ENCODE measurements at places on chromosomes 7 and 10. TPM values are rescaled to one million over a fixed set of nuclear protein-coding genes. Genes with fewer than 3 reads are reported as not detected.

Gene OGDHL
- total RNA-seq = not detected

Gene SLC29A3
- 4.5 TPM for total RNA-seq

Gene DNAH11
- total RNA-seq = 0.26 TPM

GRCh38 chr7:18505870-18506460 is 10.4 kb downstream of the HDAC9 start:
- no peaks in the 10 kb centered on the region for H3K36me3 ChIP-seq
- H3K27ac ChIP-seq = peak overlapping the region; percentile 24
- peaks cover 5% of the 10 kb centered on the region for H3K4me1 ChIP-seq
- H3K27me3 ChIP-seq = no peaks in the 10 kb centered on the region

DNA sequence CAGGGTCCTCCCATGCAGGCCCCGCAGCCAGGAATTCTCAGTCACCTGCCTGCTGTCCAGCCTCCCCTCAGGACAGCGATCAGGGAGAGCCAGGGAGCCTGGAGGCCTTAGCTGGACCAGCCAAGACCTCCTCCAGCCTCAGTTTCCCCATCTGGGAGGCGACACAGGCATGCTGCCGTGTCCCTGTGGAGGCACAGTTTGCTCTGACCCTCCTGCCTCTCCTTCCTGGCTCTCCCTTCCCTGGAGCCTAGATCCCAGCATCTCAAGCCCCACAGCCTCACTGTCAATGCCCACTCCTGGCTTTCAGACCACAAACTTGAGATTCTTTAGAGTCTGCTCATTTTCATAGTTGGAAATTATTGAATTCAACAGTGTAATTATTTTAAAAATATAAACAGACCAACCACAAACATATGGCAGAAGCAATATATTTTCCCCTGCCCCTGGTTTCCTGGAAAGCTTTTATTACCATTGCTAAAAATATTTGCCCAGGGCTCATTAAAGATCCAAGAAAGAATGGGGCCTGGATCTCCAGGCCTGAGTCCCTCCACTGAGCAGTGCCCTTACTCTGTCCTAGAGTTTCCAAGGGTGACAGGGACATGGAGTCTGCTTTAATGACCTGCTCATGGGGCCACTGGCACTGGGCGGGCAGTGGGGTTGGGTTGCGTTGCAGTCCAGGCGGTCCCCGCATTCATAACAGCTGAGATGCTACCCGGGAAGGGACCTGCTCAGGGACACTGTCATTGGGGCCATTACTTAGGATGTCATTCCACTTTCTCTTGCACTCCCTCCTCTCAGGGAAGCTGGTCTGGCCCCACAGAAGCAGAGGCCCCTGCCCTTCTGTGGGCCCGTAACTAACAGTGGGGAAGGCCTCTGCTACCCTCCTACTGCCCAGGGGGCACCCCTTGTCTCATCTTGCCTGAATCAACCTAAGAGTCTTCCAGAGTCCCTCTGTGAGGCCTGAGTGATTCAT is 81.6 kb upstream of the CHST15 start:
- DNase-seq = no peak
- H3K4me3 ChIP-seq = no peak overlapping the region
- no peaks in the 10 kb centered on the region for H3K27me3 ChIP-seq
- H3K27ac ChIP-seq = no peak overlapping the region

- no peak overlapping the region for H3K27ac ChIP-seq
- H3K27me3 ChIP-seq = no peaks in the 10 kb centered on the region
- H3K4me3 ChIP-seq = no peak overlapping the region
- H3K36me3 ChIP-seq = no peaks in the 10 kb centered on the region
These were observed 12.0 kb upstream of the PRKCQ start for GRCh38 chr10:6592080-6592479.

- no peaks in the 10 kb centered on the region for H3K27me3 ChIP-seq
- peak; percentile 70 for DNase-seq
- H3K4me3 ChIP-seq = no peak overlapping the region
- no peaks in the 10 kb centered on the region for H3K4me1 ChIP-seq
These were observed 42.3 kb downstream of the NOC3L start for GRCh38 chr10:94320285-94320914.

DNA sequence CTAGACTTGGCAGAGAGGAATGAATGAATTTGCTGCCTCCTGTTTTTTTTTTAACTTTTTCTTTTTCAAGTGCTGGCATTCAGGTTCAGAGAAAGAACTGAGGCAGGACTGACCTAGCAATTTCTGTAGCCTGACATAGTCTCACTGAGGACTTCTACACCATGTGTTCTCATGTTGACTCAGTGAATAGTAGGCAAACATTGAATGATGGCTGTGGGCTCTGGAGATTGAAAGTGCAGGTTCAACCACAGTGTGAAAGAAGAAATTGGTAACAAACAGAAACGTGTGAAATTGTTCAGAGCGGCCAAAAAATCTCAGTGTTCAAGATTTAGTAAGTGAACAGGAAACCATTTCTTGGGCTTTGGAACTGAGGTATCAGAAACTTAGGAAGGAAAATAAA is 322.4 kb upstream of the GHITM start:
- no peak overlapping the region for H3K4me3 ChIP-seq
- H3K4me1 ChIP-seq = no peaks in the 10 kb centered on the region
- H3K36me3 ChIP-seq = no peaks in the 10 kb centered on the region
- DNase-seq = no peak

DNA sequence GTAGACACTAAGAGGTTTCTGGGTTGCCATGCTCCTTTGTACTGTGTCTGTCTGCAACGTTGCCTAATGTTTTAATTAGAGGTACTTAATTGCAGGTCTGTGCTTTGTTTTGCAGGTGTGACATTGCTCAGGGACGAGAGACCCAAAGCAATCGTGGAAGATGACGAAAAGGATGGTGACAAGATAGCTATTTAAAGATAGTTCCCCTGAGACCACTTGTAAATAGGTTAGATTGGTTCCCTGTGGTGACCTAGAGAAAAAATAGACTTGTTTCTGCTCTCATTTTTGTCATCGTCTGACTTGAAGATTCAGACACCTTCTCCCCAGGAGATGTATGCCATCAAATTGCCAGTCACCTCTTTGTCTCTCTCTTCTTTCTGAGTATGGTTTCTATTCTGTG is 20.1 kb downstream of the PPP1R17 start:
- H3K27ac ChIP-seq = no peak overlapping the region
- no peaks in the 10 kb centered on the region for H3K4me1 ChIP-seq
- no peak for DNase-seq
- H3K36me3 ChIP-seq = no peaks in the 10 kb centered on the region
